Activated naive CD4-positive, alpha-beta T cell treated with anti-CD3 and anti-CD28 coated beads for 36 hours (primary cell): ENCODE measurements at places on chromosomes 2 and 18. TPM values are rescaled to one million over a fixed set of nuclear protein-coding genes. Genes with fewer than 3 reads are reported as not detected.

Gene UGT1A8
- total RNA-seq: not detected

Gene FZD7
- 0.43 TPM for total RNA-seq

Gene ZNF142
- total RNA-seq: 28.0 TPM

Gene CIB4
- total RNA-seq: not detected

DNA sequence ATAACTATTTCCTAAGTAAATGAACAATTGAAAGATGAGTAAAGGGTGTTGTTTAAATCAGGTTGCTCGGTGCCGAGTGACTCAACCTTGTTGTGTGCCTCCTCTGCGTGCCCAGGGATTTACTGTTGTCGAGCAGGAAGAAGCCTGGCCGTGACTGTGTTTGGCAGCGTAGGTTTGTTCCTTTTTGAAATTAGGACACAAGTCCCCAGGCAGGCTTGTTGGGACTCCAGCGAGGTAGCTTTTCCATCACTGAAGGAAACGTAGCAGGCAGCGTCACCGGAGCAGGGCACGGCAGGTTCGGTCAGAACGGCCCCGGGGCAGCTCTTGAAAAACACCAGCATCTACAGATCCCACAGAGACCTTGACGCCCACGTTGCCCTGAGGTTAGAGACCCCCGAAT lies 48.6 kb downstream of the TMEM18 start:
- H3K27me3 ChIP-seq: no peaks in the 10 kb centered on the region
- H3K36me3 ChIP-seq: no peaks in the 10 kb centered on the region
- DNase-seq: no peak

GRCh38 chr2:150274108-150274507 lies 213.4 kb downstream of the RND3 start:
- H3K27me3 ChIP-seq: no peaks in the 10 kb centered on the region
- H3K36me3 ChIP-seq: no peaks in the 10 kb centered on the region
- H3K4me3 ChIP-seq: no peak overlapping the region
- DNase-seq: no peak

- no peak overlapping the region for H3K4me3 ChIP-seq
- no peaks in the 10 kb centered on the region for H3K27me3 ChIP-seq
Measured at GRCh38 chr2:28970464-28971160, 10.5 kb upstream of the TOGARAM2 start.

GRCh38 chr2:122500316-122501105 lies 745.1 kb downstream of the TSN start:
- DNase-seq: no peak
- no peak overlapping the region for H3K27ac ChIP-seq
- H3K27me3 ChIP-seq: no peaks in the 10 kb centered on the region
- H3K4me3 ChIP-seq: no peak overlapping the region
- H3K4me1 ChIP-seq: no peaks in the 10 kb centered on the region
- H3K36me3 ChIP-seq: no peaks in the 10 kb centered on the region

GRCh38 chr2:239291475-239292350 lies 109.1 kb downstream of the HDAC4 start:
- no peak overlapping the region for H3K4me3 ChIP-seq
- H3K27me3 ChIP-seq: peaks cover 15% of the 10 kb centered on the region
- peaks cover 2% of the 10 kb centered on the region for H3K36me3 ChIP-seq
- no peak overlapping the region for H3K27ac ChIP-seq

- no peak overlapping the region for H3K27ac ChIP-seq
- no peaks in the 10 kb centered on the region for H3K4me1 ChIP-seq
- H3K27me3 ChIP-seq: peaks cover 15% of the 10 kb centered on the region
- H3K36me3 ChIP-seq: no peaks in the 10 kb centered on the region
- DNase-seq: no peak
Measured at GRCh38 chr2:219453671-219454590, 19.3 kb downstream of the SPEG start.

- H3K4me1 ChIP-seq: no peaks in the 10 kb centered on the region
- DNase-seq: no peak
- H3K4me3 ChIP-seq: no peak overlapping the region
- no peaks in the 10 kb centered on the region for H3K36me3 ChIP-seq
- no peaks in the 10 kb centered on the region for H3K27me3 ChIP-seq
Measured at GRCh38 chr2:146278881-146279280, 1565.9 kb upstream of the ACVR2A start.
